ENCODE measurements at places on chromosomes 5 and 9.

DNA sequence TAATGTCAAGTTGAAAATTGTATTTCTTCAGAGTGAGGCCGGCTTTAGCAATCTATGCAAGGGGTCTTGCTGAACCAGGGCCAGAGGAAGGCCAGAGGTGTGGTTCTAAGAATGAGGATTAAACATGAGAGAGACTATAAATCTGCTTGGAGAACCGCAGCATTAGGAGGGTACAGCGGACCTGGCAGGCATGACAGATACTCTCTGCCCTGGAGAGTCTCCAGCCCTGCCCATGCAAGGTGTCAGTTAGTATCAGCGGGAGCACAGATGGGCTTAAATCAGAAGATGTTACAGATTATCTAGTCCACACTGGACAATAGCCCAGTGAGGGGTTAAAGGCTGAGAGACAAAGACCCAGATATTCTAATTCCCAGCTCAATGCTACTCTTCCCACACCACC is 11.5 kb upstream of the GPX3 start:
- DNase-seq: no peak

DNA sequence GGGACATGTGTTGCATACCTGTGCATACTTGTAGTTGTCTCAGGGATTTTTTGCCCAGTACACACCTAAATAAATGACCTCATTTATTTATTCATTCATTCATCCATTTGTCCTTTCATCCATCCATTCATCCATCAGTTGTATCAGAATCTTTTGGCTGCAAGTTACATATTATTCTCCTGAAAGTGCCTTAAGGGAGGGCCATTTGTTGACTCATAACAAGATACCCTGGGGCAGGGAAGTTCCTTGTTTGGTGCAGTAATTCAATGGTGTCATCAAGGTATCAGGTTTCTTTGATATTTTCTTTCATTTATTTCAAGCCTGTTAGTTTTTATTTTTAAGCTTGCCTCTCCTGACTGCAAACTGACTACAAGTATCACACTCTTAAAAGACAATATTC is 597.9 kb upstream of the TLE4 start:
- peak; percentile 63 for DNase-seq

DNA sequence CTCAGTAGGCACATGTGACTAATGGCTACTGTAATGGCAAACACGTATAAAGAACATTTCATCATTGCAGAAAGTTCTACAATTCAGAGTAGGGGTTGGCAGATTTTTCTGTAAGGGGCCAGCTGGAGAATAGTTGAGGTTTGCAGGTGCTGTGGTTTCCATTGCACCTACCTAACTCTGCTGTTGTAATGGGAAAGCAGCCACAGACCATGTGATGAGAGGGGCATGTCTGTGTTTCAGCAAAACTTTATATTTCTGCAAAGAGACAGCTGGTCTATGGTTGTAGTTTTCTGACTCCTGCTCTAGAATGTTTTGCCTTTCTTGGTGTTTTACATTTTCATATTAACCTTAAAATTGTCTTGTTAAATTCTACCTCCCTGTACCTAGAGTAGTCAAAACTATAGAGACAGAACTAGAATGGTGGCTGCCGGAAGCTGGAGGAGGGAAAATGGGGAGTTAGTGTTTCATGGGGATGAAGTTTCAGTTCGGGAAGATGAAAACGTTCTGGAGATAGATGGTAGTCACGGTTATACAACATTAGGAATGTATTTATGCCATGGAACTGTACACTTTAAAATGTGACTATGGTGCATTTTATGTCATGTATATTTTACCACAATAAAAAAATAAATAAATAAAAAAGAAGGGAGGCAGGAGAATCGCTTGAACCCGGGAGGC is 44.3 kb downstream of the NUP214 start:
- no peak for DNase-seq

DNA sequence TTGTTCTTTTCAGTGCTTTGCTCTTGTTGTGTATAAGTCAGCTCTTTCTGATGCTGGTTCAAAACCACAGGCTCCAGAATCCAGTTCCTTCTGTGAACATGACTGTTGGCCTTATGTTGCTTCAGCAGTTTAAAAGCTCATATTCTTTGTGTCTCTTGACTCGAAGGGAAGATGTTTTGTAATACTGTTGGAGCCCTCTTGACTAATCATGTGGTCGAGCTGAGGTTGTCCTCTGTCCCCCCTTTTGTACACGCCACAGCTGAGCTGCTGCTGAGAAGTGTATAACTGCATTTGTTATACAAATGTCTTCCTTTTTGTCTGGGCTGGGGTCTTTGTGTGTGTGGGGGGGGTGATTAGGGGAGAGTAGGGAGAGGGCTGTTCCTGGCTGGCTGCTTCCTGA is 35.8 kb downstream of the SLC36A1 start:
- peak; percentile 58 for DNase-seq

- no peak for DNase-seq
Measured at GRCh38 chr5:109989994-109990722, 300.4 kb downstream of the MAN2A1 start.

DNA sequence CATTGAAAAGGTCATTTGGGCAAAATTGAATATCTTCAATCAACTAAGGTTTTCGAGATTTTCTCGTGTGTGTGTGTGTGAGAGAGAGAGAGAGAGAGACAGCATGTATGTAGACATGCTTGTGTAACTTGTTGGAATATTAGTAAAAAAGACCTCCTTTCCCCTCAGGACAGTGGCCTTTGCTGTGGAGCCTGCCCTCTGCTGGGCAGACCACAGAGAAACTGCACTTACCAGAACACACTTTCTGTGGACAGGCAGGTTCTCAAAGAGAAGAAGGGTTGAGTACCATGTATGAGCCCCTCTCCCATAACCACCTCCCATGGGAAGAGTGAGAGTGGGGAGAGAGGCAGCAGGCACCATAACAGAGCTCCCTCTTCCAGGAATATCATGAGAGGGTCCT is 45.6 kb downstream of the CFAP90 start:
- DNase-seq: peak; percentile 14

DNA sequence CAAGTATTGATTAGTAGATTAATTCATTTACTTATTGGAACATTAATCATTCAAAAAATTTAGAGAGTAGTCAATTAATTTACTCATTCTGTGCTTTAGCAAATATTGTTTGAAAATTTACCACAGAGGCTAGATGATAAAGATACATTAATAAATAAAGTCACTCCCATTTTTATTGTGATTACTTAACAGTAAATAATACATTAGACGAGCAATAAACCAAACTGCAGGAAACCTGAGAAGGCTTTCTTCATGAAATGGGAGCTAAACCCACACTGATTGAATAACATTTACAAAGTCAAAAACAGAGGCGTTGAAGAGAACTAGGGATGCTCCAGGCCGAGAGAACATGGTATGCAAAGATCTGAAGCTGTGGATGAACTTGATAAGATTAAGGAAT is 38.8 kb upstream of the PRDM9 start:
- no peak for DNase-seq

GRCh38 chr5:168120401-168121137 is 170.9 kb upstream of the WWC1 start:
- DNase-seq: peak; percentile 50

DNA sequence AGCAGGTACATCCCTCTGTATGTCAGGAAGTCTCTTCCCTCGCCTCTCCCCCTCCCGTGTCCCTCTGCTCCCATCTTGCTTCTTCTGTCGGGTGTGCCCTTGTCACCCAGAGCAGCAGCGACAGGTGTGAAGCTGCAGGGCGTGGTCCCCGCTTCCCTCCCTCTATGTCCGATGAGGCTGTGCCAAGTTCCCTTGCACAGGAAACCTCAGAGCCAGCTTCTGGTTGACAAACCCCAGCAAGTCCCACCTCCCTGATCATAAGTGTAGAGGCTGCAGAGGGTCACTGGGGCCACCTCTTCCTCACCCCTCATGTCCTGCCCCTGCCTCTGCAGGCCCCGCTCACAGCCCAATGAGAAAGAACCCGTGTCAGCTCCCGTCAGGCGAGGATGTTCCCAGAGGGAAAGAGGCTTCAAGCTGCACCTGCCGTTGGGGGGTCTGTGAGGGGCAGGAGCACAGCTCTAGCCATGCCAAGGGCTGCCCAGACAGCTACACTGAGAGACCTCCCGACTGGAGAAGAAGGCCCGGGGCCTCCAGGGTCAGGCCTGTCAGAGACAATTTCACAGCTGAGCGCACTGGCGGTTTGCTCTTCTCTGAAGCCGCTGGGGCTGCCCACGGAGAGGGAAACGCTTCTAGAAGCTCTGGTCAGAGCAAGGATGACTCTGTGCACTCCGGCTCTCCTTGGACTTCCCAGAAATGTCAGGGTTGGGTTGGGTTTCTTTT is 73.3 kb downstream of the AK8 start:
- DNase-seq: no peak

GRCh38 chr5:139985733-139986132 is 57.4 kb downstream of the NRG2 start:
- peak; percentile 95 for DNase-seq

- DNase-seq: no peak
Measured at GRCh38 chr9:103904242-103904641, 189.9 kb upstream of the SMC2 start.
